ENCODE measurements at places on chromosomes 4 and X.

- no peak for DNase-seq
Observed at GRCh38 chr4:181536811-181537434, 706.3 kb upstream of the TENM3 start.

DNA sequence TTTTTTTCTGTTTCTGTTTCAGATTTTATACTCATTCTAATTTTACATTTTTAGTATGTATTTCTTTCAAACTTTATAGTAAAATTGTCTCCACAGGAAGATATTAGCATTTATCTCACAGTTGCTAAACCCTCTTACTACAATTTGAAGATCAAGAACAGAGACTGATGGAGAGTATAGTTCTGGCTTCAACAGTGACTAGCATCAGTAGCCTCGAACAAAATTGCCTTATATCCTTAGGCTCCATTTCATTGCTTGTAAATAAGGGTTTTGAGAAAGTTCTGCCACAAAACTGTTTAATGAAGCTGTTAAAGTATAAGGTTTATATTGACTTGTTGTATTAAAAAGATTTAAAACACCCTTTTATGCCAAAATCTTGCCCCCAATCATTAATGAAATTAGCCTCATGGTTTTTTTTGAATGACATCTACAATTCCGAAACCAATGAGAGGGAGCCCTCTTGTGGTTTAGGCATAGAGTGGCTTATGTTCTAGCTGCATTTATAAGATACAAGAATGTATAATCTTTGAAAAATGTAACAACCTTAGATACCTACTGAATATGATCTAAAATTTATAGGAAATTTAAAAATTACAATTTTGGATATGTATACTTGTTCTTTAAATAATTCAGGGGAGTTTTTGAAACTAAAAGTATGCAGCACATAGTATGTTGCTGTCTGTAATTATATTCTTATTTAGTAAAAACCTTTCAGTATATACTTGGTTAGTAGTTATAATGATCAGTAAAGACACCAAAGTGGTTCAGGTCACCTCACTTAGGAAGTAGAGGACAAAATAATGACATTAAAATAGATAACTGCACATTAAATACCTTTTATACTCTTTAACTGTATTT is 109.8 kb upstream of the HPGD start:
- DNase-seq, result no peak

GRCh38 chrX:52280812-52281211 is 88.0 kb upstream of the XAGE2 start:
- no peak for DNase-seq

GRCh38 chrX:18887825-18888212 is 96.1 kb downstream of the PHKA2 start:
- DNase-seq, result no peak

- no peak for DNase-seq
Observed at GRCh38 chr4:119477412-119478053, 151.1 kb downstream of the PDE5A start.

DNA sequence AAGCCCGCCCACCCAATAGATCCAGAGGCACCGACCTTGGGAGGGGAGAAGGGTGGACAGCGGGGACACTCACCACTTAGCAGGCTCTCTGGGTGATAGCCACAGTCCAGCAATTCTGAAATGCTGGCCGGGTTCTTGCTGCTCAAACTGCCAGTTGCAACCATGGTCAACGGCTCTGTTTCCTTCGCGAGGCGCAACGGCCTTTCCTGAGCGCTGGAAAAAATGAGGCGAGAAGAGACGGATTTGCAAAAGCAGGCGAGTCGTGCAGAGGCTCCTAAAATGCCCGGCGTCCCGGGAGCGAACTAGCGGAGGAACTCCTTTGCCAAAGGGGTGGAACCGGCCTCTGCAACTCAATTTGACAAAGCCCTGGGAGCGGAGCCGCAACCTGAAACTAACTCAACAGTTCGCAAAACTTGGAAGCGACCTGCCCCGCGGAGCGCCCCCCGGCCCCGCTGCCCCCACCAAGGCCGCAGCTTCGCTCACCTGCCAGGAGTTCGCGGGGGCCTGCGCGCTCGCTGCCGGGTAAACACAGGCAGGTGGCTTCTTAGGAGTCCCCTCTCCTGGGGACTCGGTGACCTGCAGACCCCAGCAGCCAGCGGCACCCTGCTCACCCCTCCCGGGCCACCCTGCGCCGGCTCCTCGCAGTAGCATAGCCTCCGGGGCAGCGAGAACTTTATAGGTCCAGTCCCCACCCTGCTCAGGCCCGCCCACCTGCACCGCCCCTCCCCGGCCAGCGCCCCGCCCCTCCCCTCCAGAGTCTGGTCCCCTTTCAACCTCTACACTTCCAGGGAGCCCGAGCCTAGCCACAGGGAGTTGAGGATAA is at the start of gene DDIT4L:
Gene DDIT4L, minus strand, starts transcription at position 649 of the 823 bp plus-strand sequence. Its CDS starts 485 bp downstream, at position 164.
- DNase-seq, result no peak

DNA sequence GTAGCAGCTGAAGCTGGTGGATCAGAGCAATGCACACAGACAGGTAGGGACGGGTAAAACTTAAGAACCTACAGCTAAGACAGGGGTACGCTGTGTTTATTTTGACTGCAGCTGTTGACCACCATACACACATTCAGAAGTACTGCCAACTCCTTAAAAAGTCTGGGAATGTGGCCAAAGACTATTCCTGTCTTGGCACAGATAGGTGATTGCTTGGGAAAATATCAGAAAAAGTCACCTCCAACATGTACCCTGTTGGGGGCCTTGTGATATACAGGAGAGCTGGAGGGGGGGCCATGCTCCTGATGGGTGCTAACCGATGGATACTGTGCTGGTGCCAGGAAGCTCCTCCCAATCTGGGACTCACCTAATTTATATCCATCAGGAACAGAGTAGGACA is 121.2 kb downstream of the VCX2 start:
- DNase-seq, result no peak

- DNase-seq, result no peak
Observed at GRCh38 chrX:11117745-11118144, 6.6 kb downstream of the HCCS start.

DNA sequence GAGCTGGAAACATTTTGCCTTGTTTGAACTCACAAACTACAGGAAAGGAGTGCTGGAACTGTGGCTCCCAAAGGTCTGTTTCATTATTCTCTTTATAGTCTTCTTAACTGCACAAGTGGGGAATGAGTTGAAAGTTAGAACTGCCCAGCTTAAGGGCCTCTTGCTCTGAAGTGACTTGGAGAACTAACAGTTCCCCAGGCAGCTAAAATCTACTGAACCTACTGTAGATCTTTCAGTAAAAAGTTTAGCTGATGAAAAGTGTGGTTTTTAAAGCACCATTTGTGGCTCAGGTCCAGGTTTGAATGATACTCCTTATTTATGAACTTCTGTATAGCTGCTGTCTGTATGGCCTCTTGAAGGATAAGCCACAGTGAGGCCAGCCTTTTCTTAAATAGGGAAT is 353.8 kb downstream of the MAPK10 start:
- DNase-seq, result no peak

- no peak for DNase-seq
Observed at GRCh38 chr4:7717946-7718490, 221.6 kb downstream of the AFAP1 start.

DNA sequence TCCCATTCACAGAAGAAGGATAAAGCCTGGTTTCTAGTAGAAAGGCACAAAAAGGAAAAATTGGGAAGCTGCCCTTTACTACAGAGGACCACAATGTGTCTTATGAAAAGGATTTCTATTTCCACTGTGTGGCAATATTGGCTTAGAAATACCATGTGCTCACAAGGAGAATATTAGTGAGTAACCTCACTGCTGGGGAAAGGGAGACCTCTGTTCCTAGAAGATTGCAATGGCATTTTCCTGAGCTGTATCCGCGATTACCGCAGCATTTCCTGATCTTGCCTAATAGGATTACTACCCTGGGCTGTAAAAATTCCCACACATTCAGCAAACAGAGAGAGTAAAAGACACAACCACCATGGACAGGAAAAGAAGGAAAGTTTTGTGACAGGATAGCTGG is 308.8 kb upstream of the TECRL start:
- DNase-seq, result no peak

DNA sequence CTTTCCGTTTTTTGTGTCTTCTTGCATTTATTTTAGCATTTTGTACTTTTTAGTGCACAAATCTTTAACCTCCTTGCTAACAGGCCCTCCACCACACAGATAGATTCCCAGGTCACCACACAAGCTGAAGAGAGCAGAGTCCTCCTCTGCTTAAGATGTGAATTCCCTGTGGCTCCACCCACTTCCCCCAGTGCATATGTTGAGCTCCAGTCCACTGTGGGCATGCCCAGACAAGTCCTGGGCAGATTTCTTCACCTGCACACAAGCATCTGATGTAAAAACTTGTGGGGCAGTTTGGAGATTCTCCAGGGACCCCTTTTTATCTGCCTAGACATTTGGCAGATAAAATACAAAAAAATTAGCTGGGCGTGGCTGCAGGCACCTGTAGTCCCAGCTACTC is 19.8 kb upstream of the PASD1 start:
- DNase-seq, result no peak

- DNase-seq, result no peak
Observed at GRCh38 chr4:72568959-72569718, at the start of gene ADAMTS3. Gene ADAMTS3 (minus strand): TSS chr4:72569221. CDS start chr4:72568762, 459 bp downstream.

DNA sequence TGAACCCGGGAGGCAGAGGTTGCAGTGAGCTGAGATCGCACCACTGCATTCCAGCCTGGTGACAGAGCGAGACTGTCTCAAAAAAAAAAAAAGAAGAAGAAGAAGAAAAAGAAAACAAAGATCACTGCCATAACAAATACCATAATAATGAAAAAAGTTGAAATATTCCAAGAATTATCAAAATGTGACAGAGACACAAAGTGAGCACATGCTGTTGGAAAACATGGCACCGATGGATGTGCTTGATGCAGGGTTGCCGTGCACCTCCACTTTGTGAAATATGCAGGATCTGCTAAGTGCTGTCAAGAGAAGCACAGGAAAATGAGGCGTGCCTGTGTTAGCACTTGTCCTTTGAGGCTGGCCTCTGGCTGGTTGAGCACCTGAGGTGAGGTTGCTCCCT is 133.3 kb downstream of the STK32B start:
- no peak for DNase-seq
